ENCODE measurements at places on chromosomes 7 and 10.

GRCh38 chr10:109173121-109173520 lies 750.2 kb downstream of the XPNPEP1 start:
- DNase-seq, result no peak

GRCh38 chr7:103031024-103031423 lies 43.6 kb downstream of the FBXL13 start:
- no peak for DNase-seq

- peak; percentile 3 for DNase-seq
Observed at GRCh38 chr7:44477063-44477830, 13.2 kb downstream of the NUDCD3 start.

GRCh38 chr10:89738551-89739209 lies 37.3 kb downstream of the KIF20B start:
- DNase-seq, result no peak

DNA sequence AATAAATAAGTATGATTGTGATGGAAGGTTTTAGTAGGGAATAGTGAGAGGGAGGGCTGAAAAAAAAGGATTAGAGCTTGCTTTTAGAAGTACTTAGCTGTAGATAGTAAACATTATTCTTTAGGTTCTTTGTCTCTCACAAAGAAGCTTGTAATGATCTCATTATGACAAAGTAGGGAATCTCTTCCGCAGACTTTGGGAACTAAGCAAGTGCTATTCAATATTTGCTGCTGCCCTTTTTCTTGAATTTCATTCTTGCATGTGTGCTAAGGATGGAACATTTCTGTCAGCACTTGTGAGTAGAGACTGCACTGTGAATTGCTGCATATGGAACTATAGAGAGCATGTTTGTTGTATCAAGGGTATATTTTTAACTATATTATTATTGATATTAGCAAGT lies 173.4 kb downstream of the ST7 start:
- DNase-seq, result no peak

DNA sequence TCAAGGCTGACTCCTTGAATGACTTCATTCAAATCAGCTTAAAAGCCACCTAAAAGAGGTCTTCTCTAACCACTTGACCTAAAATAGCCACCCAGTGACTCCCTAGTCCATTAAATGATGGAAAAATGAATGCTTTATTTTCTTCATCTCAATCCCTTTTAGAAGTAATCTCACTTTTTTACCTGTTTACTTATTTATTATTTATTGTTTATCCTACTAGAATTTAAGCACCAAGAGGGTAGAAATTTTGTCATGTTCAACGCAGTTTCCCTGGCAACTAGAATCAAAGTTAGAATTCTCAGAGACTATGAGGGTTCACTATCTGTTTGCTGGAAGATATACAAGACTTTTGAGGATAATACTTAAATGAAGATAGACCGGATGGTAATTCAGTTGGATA lies at the start of gene LIPJ:
Gene LIPJ (plus strand): TSS at position 301 of the 400 bp plus-strand sequence. CDS start 3,926 bp downstream, outside the sequence.
- no peak for DNase-seq

- no peak for DNase-seq
Observed at GRCh38 chr7:50436133-50436806, 13.9 kb downstream of the FIGNL1 start.

GRCh38 chr10:85531706-85532105 lies 834.9 kb downstream of the GRID1 start:
- DNase-seq, result no peak

DNA sequence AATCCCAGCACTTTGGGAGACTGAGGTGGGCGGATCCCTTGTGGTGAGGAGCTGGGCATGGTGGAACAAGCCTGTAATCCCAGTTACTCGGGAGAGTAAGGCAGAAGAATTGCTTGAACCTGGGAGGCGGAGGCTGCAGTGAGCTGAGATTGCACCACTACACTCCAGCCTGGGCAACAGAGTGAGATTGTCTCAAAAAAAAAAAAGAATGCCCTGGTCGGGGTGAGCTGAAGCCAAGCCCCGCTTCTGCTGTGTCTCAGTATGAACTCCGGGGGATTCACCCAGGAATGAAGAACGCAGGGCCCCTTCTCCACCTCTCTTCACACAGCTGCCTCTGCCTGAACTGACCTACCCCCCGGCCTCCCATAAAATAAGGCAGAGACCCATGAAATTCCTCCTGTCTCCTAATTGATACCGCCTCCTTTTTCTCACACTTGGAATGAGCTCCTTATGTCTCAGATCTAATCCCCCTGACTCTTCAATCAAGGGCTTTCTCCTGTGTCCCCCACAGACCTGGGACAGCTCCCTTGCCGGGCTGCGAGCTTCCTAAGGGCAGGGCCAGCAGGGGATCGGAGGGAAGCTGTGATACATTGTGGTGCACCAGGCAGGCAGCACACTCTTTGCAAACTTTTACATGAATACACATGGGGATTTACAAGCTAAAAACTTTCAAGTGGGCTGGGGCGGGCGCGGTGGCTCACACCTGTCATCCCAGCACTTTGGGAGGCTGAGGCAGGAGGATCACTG lies 911 bp upstream of the ZP3 start:
- DNase-seq, result no peak

GRCh38 chr10:42975005-42975493 lies 101.8 kb upstream of the RET start:
- no peak for DNase-seq

DNA sequence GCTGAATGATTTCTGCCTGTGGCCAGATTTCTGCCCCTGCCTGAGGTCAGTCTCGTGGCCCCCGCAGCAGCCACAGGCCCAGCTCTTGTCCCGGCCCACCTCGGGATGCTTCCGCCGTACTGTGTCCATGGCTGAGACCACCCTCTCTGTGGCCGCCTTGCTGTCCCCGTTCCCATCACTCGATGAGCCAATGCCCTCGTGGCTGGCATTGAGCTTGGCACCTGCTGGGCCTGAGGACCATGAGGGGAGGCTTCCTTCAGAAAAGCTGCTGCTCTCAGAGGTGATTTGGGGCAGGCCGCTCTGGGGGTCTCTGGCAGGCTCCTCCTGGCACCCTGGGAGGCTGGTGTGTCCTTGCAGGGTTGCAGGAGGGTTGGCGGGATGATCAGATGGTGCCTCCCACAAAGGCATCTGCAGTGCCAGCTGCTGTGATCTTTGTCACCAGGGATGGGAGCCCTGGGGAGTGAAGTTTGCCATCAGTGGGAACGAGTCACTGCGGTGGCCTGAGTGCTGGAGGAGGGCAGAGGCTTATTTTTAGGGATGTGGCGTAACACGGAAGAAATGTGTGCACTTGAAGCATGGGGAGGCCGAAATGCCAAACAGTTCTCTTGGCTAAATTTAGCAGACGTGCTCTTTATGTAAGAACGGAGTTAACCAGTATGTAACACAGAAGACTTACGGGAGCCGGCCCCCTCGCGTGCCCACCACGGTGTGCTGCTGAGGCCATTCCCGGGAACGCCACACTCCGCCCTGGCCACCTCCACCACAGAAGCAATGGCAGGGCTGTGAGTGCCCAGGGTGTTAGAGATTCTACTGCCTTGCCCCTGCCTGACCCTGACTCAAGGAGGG lies 47.7 kb downstream of the VIPR2 start:
- DNase-seq, result no peak

DNA sequence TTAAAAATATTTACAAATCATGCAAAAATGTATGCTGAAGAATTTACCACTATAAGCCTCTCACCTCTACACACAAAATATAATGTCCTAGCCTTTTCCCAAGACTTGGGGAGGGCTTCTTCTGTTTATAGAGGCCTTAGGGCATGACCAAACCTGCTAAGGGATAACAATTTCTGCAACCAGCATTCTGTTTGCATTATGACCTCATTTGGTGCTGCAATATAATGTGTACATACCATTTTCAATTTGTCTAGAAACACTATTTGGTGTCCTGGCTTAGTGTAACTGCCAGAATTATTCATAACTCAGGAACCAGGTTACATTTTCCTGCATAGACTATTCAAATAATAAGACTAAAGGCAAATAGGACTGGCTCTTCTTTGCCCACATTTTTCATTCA lies 446.6 kb upstream of the SORCS1 start:
- DNase-seq, result no peak

GRCh38 chr7:51070151-51070550 lies 246.5 kb downstream of the COBL start:
- DNase-seq, result no peak

- no peak for DNase-seq
Observed at GRCh38 chr10:120431251-120431651, 25.8 kb upstream of the PLPP4 start.

DNA sequence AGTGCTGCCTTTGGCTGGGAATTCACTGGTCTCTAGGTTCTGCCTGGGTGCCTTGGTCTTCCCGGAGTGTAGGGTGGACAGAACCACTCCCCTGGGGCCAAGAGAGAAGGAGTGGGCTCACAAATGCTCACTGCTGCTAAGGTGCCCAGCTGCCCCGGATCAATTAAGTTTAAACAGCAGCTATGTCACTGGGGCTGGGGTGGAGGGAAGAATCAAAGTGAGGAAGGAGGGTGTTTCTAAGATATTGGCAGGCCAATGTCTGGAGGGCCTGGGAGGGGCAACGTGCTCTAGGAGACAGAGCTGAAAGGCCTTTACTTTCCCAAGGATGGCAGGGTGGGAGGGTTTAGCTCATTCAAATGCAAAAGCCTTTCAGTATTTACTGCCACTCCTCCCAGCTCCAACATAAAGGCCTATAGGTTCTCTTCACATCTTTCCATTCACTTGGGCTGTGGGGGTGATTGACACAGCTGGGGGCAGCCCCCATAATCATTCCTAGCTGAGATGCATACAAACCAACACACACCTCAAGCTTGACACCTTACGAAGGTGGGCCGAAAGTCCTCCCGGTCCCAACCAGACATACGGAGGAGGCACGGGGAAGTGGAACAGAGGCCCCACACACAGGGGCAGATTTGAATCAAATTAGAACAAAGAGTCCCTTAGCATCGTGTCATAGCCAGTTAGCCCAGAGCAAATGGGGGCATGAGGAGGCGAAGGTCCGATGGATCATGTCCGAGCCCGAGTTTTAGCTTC lies 108.0 kb upstream of the EFCAB10 start:
- no peak for DNase-seq

DNA sequence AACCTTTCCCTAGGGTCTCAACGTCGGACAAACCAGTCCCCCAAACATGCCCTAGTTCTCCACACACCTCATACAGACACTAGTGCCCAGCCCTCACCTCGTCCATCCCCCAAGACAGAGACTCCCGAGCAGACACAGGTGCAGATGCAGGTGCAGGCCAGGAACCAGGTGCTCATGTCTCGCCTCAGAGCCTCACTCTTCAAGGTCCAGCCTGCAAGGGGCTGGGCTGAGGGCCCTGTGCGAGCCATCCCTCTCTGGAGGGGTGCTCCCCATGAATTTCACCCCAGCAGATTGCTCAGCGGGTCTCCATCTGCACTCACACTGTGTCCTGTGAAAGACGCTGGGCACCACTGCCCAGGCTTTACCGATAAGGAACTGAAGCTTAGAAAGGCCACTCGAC lies 36.9 kb upstream of the TUBB8 start:
- DNase-seq, result no peak

DNA sequence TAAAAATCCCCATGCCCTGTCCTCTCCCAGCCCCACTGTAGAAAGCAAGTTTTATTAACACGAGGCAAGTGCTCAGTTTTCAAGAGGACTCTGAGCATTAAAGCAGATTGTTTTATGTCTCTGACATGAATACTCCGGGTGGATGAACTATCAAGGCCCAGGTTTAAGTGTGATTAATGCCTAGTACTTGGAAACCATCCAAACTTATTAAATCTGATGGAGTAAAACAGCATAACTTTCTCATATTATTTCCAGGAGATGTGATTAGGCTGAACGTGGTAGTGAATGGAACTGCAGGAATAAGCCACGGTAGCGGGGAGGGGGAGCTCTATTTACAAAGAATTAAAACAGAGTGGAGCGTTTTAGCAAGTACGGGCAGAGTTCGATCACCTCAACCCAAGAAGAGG lies 144.2 kb upstream of the RNF32 start:
- DNase-seq, result no peak

DNA sequence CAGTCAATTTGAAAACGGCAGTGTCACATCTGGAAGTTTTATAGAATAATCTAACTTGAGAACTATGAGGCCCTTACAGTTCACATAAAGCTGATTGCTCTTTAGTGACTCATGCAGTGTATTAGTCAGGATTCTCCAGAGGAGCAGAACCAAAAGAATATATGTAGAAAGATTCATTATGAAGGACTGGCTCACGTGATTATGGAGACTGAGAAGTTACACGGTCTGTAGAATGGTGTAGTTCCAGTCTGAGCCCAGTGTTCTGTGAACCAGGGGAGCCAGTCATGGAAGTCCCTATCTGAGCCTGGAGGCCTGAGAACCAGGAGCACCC lies 21.5 kb downstream of the RBM33 start:
- DNase-seq, result no peak
